Smooth muscle cell of the umbilical artery (primary cell): ENCODE measurements at places on chromosomes 2 and 18. TPM values are rescaled to one million over a fixed set of nuclear protein-coding genes. Genes with fewer than 3 reads are reported as not detected.

SERPINB7 gene
- 31.5 and 43.6 TPM in 2 replicates for total RNA-seq

CRYBA2 gene
- total RNA-seq: not detected in 2 replicates

DSC2 gene
- total RNA-seq: 2.8 and 3.3 TPM in 2 replicates

ALPP gene
- total RNA-seq: not detected in 2 replicates

SGPP2 gene
- total RNA-seq: not detected in 2 replicates

LOXL3 gene
- 87.4 and 203 TPM in 2 replicates for total RNA-seq

MOGAT1 gene
- total RNA-seq: not detected in 2 replicates

SLC40A1 gene
- 8.2 and 20.2 TPM in 2 replicates for total RNA-seq

EFHD1 gene
- total RNA-seq: not detected in 2 replicates

INSIG2 gene
- 25.8 and 33.0 TPM in 2 replicates for total RNA-seq

SLC20A1 gene
- 94.7 and 471 TPM in 2 replicates for total RNA-seq

LYG2 gene
- total RNA-seq: not detected in 2 replicates

AQP12B gene
- not detected in 2 replicates for total RNA-seq

MEP1B gene
- total RNA-seq: not detected in 2 replicates

CDH19 gene
- total RNA-seq: not detected in 2 replicates

STAT4 gene
- 1.5 and 2.8 TPM in 2 replicates for total RNA-seq

TSGA10 gene
- total RNA-seq: 3.3 and 13.1 TPM in 2 replicates

PXDN gene
- total RNA-seq: 785 and 893 TPM in 2 replicates

SERPINB10 gene
- total RNA-seq: not detected in 2 replicates

RALBP1 gene
- 52.6 and 82.7 TPM in 2 replicates for total RNA-seq

REG3G gene
- not detected in 2 replicates for total RNA-seq

CHRND gene
- not detected in 2 replicates for total RNA-seq

CTAGE1 gene
- 0.05 TPM in 1 of 2 replicates, not detected in the other for total RNA-seq

SPATA3 gene
- not detected in 2 replicates for total RNA-seq

UBR3 gene
- total RNA-seq: 46.0 and 49.8 TPM in 2 replicates

DYSF gene
- total RNA-seq: 0.30 and 2.1 TPM in 2 replicates

VWA3B gene
- 0.09 TPM in 1 of 2 replicates, not detected in the other for total RNA-seq

RFX8 gene
- total RNA-seq: 3.3 and 21.0 TPM in 2 replicates

CDH2 gene
- total RNA-seq: 523 and 677 TPM in 2 replicates

NEU2 gene
- total RNA-seq: not detected in 2 replicates

PROM2 gene
- total RNA-seq: 0.30 and 0.83 TPM in 2 replicates

TCF7L1 gene
- 1.3 and 2.1 TPM in 2 replicates for total RNA-seq

SLC5A7 gene
- under 0.01 TPM in 1 of 2 replicates, not detected in the other for total RNA-seq

SIX3 gene
- total RNA-seq: not detected in 2 replicates

CNDP1 gene
- total RNA-seq: not detected in 2 replicates

MCEE gene
- 22.6 and 22.7 TPM in 2 replicates for total RNA-seq

PID1 gene
- total RNA-seq: 16.1 and 50.2 TPM in 2 replicates

OTOS gene
- not detected in 2 replicates for total RNA-seq

ERBB4 gene
- total RNA-seq: 0.42 and 0.59 TPM in 2 replicates

DLGAP1 gene
- not detected in 2 replicates for total RNA-seq

TNS1 gene
- total RNA-seq: 173 and 269 TPM in 2 replicates

SPIRE1 gene
- 26.4 and 34.0 TPM in 2 replicates for total RNA-seq

IWS1 gene
- total RNA-seq: 35.6 and 53.1 TPM in 2 replicates

GPATCH11 gene
- total RNA-seq: 8.3 and 10.0 TPM in 2 replicates

ITSN2 gene
- total RNA-seq: 19.9 and 29.1 TPM in 2 replicates

ARHGAP28 gene
- 0.23 and 0.30 TPM in 2 replicates for total RNA-seq

C2orf76 gene
- 6.7 and 9.5 TPM in 2 replicates for total RNA-seq

PLGLB2 gene
- 0.30 and 2.1 TPM in 2 replicates for total RNA-seq
